Activated CD8-positive, alpha-beta T cell treated with anti-CD3 and anti-CD28 coated beads, Interleukin-2, amount 10 ng/mL, durations not matched to agents 7 days and 5 days (primary cell): ENCODE measurements at places on chromosomes 1 and 21.

DNA sequence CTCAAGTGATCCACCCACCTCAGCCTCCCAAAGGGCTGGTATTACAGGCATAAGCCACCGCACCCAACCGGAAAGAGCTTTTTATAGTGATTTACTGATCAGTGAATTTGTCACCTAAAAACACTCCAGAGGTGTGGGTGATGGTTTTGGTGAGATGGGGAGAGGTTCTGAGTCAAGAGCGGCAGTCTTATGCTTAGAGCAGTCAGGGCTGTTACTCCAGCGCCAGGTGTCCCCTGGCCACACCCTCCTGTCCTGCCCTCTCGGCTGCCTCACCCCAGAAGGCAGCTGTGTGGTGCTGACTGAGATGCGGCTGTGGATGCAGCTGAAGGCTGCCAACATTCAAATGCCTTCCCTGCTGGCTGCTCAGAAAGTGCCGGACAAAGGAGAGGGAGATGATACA is 94.5 kb upstream of the LPGAT1 start:
- DNase-seq = no peak
- peaks cover 8% of the 10 kb centered on the region for H3K27me3 ChIP-seq
- H3K4me1 ChIP-seq = no peaks in the 10 kb centered on the region
- H3K4me3 ChIP-seq = no peak overlapping the region
- H3K27ac ChIP-seq = no peak overlapping the region

DNA sequence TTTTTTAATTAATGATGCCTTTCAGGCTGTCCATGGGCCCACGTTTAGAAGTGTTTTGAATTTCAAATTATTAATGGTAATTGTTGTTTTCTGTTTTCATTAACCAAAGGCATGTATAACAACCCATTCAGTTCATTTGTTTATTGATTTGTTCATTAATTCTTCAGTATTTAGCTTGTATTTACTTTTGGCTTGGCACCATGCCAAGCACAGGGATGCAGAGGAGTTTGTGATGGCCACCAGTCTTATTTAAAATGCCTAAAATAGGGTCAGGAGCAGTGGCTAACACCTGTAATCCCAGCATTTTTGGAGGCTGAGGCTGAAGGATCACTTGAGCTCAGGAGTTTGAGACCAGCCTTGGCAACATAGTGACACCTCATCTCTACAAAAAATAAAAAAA is 75.3 kb downstream of the ROR1 start:
- no peaks in the 10 kb centered on the region for H3K36me3 ChIP-seq
- H3K27me3 ChIP-seq = peaks cover 8% of the 10 kb centered on the region
- no peaks in the 10 kb centered on the region for H3K4me1 ChIP-seq
- no peak overlapping the region for H3K4me3 ChIP-seq
- DNase-seq = no peak

DNA sequence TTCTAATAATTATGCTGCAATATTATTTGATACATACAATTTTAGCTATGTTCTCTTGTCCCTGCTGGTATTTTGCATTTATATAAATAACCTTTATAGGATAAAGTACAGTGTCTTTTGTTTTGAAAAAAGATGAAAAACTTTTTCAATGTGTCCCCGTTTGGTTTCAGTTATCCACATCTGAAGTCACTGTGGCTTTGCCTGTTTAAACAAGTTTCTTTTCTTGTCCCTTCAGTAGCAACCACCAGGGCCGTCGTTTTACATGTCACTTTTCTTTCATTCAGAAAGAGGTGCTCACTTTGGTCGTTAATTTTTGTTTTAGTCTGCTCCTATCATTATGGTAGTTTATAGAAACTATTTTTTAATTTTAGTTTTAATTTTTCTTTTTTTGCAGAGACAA is 41.4 kb downstream of the RABGAP1L start:
- H3K36me3 ChIP-seq = peaks cover 26% of the 10 kb centered on the region
- H3K4me1 ChIP-seq = peaks cover 25% of the 10 kb centered on the region
- DNase-seq = peak; percentile 39
- H3K4me3 ChIP-seq = no peak overlapping the region
- no peaks in the 10 kb centered on the region for H3K27me3 ChIP-seq

GRCh38 chr21:29385934-29386520 is 87.3 kb downstream of the BACH1 start:
- no peak overlapping the region for H3K27ac ChIP-seq
- H3K4me1 ChIP-seq = no peaks in the 10 kb centered on the region
- DNase-seq = no peak
- H3K4me3 ChIP-seq = no peak overlapping the region

GRCh38 chr1:152228831-152229230 is 4.8 kb upstream of the HRNR start:
- H3K27me3 ChIP-seq = peaks cover 16% of the 10 kb centered on the region
- H3K27ac ChIP-seq = no peak overlapping the region
- no peak for DNase-seq
- no peaks in the 10 kb centered on the region for H3K4me1 ChIP-seq

DNA sequence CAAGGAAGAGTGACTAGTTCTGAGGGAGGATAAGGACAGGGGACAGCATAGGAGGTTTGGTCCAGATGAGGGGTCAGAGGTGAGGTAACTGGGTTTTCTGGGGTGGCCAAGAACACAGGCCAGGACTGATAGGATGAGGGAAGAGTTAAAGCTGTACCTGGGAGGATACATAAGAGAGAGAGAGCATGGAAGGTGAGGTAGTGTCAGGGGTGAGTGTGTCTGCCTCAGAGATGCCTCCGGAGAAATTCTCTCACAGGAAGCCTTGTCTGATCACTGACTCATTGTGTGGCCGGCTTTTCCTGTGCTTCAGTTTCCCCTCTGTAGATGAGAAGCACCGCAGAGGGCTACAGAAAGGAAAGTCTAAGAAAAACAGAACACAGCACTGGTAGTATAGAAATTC is 40.2 kb downstream of the FASLG start:
- no peaks in the 10 kb centered on the region for H3K27me3 ChIP-seq
- peak overlapping the region; percentile 55 for H3K4me3 ChIP-seq
- DNase-seq = peak; percentile 86
- no peaks in the 10 kb centered on the region for H3K4me1 ChIP-seq
- H3K36me3 ChIP-seq = peaks cover 10% of the 10 kb centered on the region
